ENCODE measurements at places on chromosomes 1 and 21. TPM values are rescaled to one million over a fixed set of nuclear protein-coding genes. Genes with fewer than 3 reads are reported as not detected.

GRCh38 chr1:203600782-203601513 lies 25.7 kb upstream of the ATP2B4 start:
- H3K27me3 ChIP-seq, result no peaks in the 10 kb centered on the region
- H3K27ac ChIP-seq, result no peak overlapping the region
- H3K36me3 ChIP-seq, result no peaks in the 10 kb centered on the region
- DNase-seq, result no peak

- no peaks in the 10 kb centered on the region for H3K4me1 ChIP-seq
- no peak within 1 kb of the TSS for H3K27ac ChIP-seq
- H3K36me3 ChIP-seq, result no peaks in the 10 kb centered on the region
- no peak for DNase-seq
- H3K4me3 ChIP-seq, result no peak within 1 kb of the TSS
Measured at GRCh38 chr1:86546787-86547221, at the start of gene CLCA4. Gene CLCA4, plus strand, starts transcription at chr1:86547078. Its CDS starts 42 bp downstream, at chr1:86547120.

DNA sequence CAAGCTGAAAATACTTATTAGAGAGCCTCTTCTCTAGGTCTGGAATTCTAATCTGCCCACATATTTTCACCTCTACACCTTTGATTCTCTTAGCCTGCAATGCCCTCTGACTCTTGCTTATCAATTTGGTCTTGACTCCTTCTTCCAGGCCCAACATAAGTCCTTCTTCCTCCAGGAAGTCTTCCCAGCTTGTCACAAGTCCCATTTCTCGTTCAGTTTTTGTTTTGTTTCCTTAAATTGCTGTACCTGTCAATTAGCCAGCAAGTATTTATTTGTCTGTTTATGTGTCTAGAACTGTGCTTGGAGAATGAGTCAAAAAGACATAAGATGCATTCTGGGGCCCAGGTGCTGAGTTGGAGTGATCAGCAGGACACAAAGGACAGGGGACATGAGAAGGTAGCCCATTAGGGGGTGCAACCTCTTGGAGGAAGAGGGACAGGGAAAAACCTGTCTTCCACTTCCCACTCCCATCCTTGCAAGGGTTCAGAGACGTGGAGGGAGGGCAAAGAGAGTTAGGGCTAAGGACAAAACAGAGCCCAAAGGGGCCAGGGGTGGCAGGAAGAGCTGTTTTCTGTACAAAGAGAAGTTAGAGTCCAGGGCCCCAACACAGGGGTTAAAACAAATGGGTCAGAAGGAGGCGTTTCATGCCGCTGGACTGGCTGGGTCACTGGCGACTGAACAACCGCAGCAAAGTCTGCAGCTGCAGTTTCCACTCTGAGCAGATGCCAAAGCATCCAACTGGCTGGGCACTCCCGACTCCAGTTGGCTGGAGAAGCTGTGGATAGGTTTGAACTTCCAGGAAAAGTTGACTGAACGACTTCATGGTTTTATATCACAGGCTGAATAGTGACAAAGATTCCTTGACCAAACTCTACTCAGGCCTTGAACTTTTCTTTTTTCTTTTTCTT lies 10.7 kb upstream of the CNR2 start:
- no peaks in the 10 kb centered on the region for H3K36me3 ChIP-seq
- no peak for DNase-seq
- no peaks in the 10 kb centered on the region for H3K4me1 ChIP-seq
- H3K4me3 ChIP-seq, result no peak overlapping the region
- no peaks in the 10 kb centered on the region for H3K27me3 ChIP-seq

The CNIH3 gene
- 7.2 TPM for total RNA-seq

The PTGER3 gene
- 3.6 TPM for total RNA-seq

The LAD1 gene
- total RNA-seq, result 12.8 TPM

GRCh38 chr1:231827337-231828105 lies 200.9 kb downstream of the DISC1 start:
- no peaks in the 10 kb centered on the region for H3K27me3 ChIP-seq
- no peaks in the 10 kb centered on the region for H3K4me1 ChIP-seq
- H3K36me3 ChIP-seq, result no peaks in the 10 kb centered on the region
- no peak for DNase-seq
- no peak overlapping the region for H3K27ac ChIP-seq

DNA sequence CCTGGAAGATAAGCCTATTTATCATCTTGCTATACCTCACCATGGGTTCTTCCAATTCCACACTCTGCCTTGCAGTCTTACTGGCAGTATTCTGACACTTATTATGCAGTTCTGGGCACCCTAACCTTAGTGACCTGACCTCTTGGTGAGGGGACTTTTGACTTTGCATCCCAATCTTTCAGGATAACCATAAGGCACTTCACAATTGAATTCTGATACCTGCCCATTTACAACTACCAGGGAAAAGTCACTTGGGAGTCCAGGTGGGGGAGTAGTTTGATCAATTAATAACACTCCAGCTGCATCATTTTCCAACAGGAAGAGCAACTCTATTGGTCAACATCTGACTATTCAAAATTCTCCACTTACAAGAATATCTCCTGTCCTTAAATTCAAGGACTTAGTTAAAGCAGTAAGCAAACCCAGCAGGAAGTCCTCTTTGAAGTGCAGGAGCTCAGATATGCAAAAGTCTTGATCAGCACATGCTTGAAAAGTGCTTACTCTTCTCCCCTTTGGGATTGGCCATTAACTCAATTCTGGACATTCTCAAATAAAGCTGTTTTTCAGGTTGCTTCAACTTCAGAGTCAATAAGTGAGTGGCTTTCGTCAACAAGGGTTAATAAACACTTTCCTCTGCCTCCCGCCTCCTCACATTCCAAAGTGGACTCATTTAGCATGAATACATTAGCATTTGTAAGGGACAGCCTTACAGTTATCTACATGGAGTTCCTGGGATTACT lies 177.4 kb upstream of the NRIP1 start:
- DNase-seq, result no peak
- H3K36me3 ChIP-seq, result no peaks in the 10 kb centered on the region

GRCh38 chr21:27564684-27565301 lies 597.9 kb upstream of the ADAMTS5 start:
- peak; percentile 25 for DNase-seq
- H3K27me3 ChIP-seq, result no peaks in the 10 kb centered on the region
- no peak overlapping the region for H3K4me3 ChIP-seq

The LINGO4 gene
- 2.3 TPM for total RNA-seq

The ATP1A1 gene
- 365 TPM for total RNA-seq

GRCh38 chr1:169348383-169349036 lies 19.1 kb downstream of the NME7 start:
- no peak overlapping the region for H3K27ac ChIP-seq
- H3K36me3 ChIP-seq, result no peaks in the 10 kb centered on the region
- H3K4me1 ChIP-seq, result no peaks in the 10 kb centered on the region
- H3K4me3 ChIP-seq, result no peak overlapping the region

DNA sequence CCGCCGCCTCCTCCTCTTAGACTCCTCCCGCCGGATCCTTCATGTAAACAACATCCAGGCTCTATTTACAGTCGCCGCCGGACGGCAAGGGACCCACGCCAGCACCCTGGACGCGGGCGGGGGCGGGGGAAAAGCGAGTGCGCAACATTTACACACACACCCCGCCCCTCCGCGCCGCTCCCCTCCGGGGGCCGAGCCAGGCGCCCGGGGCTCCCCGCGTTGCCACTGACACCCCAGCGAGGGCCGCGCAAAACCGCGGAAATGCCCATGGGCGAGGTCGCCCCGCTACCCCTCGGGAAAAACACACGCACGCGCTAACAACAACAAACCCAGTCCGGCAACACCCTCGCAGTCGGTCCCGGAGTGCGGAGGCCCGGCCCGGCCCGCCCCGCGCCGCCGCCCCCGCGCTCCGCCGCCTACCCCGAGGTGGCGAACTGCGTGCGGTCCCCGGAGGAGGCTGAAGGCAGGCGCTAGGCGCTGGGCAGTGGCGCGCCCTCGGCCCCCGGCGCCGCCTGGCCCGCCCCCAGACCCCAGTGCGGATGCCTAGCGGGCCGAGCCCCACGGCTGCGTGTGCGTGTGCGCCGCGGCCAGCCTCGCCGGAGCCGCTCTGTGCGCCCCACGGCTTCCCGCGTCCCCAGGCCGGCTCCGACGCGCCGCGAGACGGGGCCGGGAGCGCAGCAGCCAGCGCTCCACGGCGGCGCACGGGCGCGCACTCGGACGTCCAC lies 81.1 kb upstream of the AK4 start:
- H3K27ac ChIP-seq, result peak overlapping the region; percentile 98
- no peaks in the 10 kb centered on the region for H3K36me3 ChIP-seq
- peaks cover 10% of the 10 kb centered on the region for H3K4me1 ChIP-seq
- H3K4me3 ChIP-seq, result peak overlapping the region; percentile 96
- H3K27me3 ChIP-seq, result no peaks in the 10 kb centered on the region

GRCh38 chr1:76955652-76956051 lies 88.4 kb downstream of the ST6GALNAC5 start:
- no peaks in the 10 kb centered on the region for H3K36me3 ChIP-seq
- H3K27me3 ChIP-seq, result no peaks in the 10 kb centered on the region
- no peak overlapping the region for H3K4me3 ChIP-seq
- no peaks in the 10 kb centered on the region for H3K4me1 ChIP-seq

- no peaks in the 10 kb centered on the region for H3K36me3 ChIP-seq
- no peak overlapping the region for H3K4me3 ChIP-seq
- H3K4me1 ChIP-seq, result no peaks in the 10 kb centered on the region
- H3K27me3 ChIP-seq, result no peaks in the 10 kb centered on the region
- H3K27ac ChIP-seq, result no peak overlapping the region
Measured at GRCh38 chr1:232468249-232468648, 161.7 kb downstream of the SIPA1L2 start.

The TOR1AIP2 gene
- total RNA-seq, result 36.4 TPM

The SZRD1 gene
- 64.8 TPM for total RNA-seq

- H3K27me3 ChIP-seq, result no peaks in the 10 kb centered on the region
- DNase-seq, result no peak
- H3K4me1 ChIP-seq, result no peaks in the 10 kb centered on the region
- H3K27ac ChIP-seq, result no peak overlapping the region
- no peak overlapping the region for H3K4me3 ChIP-seq
Measured at GRCh38 chr1:47637111-47637685, 199.4 kb downstream of the FOXD2 start.

The APH1A gene
- 122 TPM for total RNA-seq

DNA sequence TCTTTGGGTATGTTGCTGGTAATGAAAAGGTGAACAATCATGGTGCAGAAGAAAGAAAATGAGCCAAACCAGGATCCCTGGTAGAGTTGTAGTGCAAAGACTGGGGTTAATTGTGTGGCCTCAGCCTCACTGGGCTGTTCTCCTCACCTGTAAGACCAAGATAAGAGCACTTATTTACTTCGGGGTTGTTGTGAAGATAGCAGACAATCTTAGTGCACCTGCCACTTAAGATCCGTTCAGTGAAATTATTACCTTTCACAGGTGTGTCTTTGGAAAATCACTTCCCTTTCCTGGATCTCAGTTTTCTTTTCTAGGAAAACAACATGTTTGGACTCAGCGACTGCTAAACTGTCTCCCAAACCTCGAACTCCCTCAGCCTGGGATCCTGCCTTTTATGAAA lies 1.3 kb upstream of the FGGY start:
- peak overlapping the region; percentile 34 for H3K4me3 ChIP-seq
- no peak for DNase-seq
- no peaks in the 10 kb centered on the region for H3K4me1 ChIP-seq
- H3K27ac ChIP-seq, result peak overlapping the region; percentile 89
- no peaks in the 10 kb centered on the region for H3K27me3 ChIP-seq

DNA sequence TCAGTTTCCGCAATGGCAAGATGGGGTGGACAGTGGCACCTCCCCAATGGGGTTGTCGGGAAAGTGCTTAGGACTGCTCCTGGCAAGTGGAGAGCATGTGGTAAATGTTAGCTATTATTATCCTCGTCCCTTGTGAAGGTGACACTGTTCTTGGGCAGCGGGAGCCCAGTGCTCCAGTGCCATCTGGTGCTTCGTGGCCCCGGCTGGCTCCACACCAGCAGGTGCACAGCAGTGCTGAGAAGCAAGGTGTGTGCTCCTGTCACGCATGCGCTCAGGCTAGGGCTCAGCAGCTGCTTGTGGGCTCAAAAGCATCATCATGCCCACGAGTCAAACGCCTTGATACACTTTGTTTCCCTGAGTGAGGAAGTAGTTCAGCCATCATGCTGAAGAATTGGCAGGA lies 24.9 kb upstream of the KCNC4 start:
- no peaks in the 10 kb centered on the region for H3K4me1 ChIP-seq
- DNase-seq, result no peak
- H3K36me3 ChIP-seq, result no peaks in the 10 kb centered on the region
- H3K4me3 ChIP-seq, result no peak overlapping the region

All from prostate gland (tissue), 2 donors.